ENCODE measurements at places on chromosomes 3 and 15. TPM values are rescaled to one million over a fixed set of nuclear protein-coding genes. Genes with fewer than 3 reads are reported as not detected.

CHST2 gene
- total RNA-seq, result 29.7 TPM

TTC21A gene
- total RNA-seq, result 3.6 TPM

SLC28A2 gene
- total RNA-seq, result not detected

ITGA11 gene
- 2.6 TPM for total RNA-seq

ZNF80 gene
- total RNA-seq, result not detected

SPATA12 gene
- 0.33 TPM for total RNA-seq

CHRNA5 gene
- total RNA-seq, result 6.9 TPM

SKOR1 gene
- 0.10 TPM for total RNA-seq

GOLGA6L4 gene
- 2.0 TPM for total RNA-seq

LHFPL4 gene
- under 0.01 TPM for total RNA-seq

MYL3 gene
- not detected for total RNA-seq

ERICH6 gene
- not detected for total RNA-seq

ATP2B2 gene
- not detected for total RNA-seq

SENP5 gene
- total RNA-seq, result 42.5 TPM

GOLGA6L10 gene
- 0.65 TPM for total RNA-seq
